ENCODE measurements at places on chromosomes 2 and 18. TPM values are rescaled to one million over a fixed set of nuclear protein-coding genes. Genes with fewer than 3 reads are reported as not detected.

MAP3K19 gene
- total RNA-seq, result not detected

RESP18 gene
- not detected for total RNA-seq

SERPINB11 gene
- not detected for total RNA-seq

NAT8 gene
- total RNA-seq, result not detected

CIB4 gene
- not detected for total RNA-seq

LIPG gene
- not detected for total RNA-seq

STPG4 gene
- total RNA-seq, result not detected

PAX8 gene
- 0.99 TPM for total RNA-seq

MYL12A gene
- 451 TPM for total RNA-seq

HPCAL1 gene
- 34.5 TPM for total RNA-seq

SLC23A3 gene
- total RNA-seq, result 0.42 TPM

KLHL14 gene
- 0.06 TPM for total RNA-seq

AKAIN1 gene
- total RNA-seq, result not detected

WIPF1 gene
- total RNA-seq, result 34.4 TPM

DCC gene
- 0.99 TPM for total RNA-seq

RNF125 gene
- 3.3 TPM for total RNA-seq

CFAP65 gene
- total RNA-seq, result not detected

IL1RL1 gene
- total RNA-seq, result 6.1 TPM

UGT1A4 gene
- total RNA-seq, result not detected

POTEF gene
- not detected for total RNA-seq

HSBP1L1 gene
- 6.5 TPM for total RNA-seq

LINC00305 gene
- not detected for total RNA-seq

ERBB4 gene
- 0.19 TPM for total RNA-seq

SF3B1 gene
- 223 TPM for total RNA-seq

SERPINB3 gene
- total RNA-seq, result not detected

GAL3ST2 gene
- total RNA-seq, result 2.7 TPM

FAP gene
- 16.7 TPM for total RNA-seq

ACADL gene
- total RNA-seq, result 1.8 TPM

SP5 gene
- total RNA-seq, result 0.63 TPM

ICOS gene
- total RNA-seq, result not detected

SPP2 gene
- not detected for total RNA-seq

ABCG8 gene
- not detected for total RNA-seq

LOXHD1 gene
- total RNA-seq, result 0.50 TPM

C2orf80 gene
- total RNA-seq, result not detected

RFX8 gene
- 0.91 TPM for total RNA-seq

DNAH7 gene
- 0.39 TPM for total RNA-seq

NGEF gene
- 0.98 TPM for total RNA-seq

SPDYA gene
- total RNA-seq, result 0.58 TPM

NEU2 gene
- not detected for total RNA-seq

SLC5A7 gene
- total RNA-seq, result 1.1 TPM

MAPRE2 gene
- 26.6 TPM for total RNA-seq

IL1R1 gene
- total RNA-seq, result 41.5 TPM

LHCGR gene
- 4.6 TPM for total RNA-seq

ERMN gene
- under 0.01 TPM for total RNA-seq

HOXD8 gene
- 4.8 TPM for total RNA-seq

SERPINB4 gene
- not detected for total RNA-seq

MSTN gene
- 0.33 TPM for total RNA-seq

MOCOS gene
- 1.4 TPM for total RNA-seq

INHA gene
- total RNA-seq, result 0.75 TPM

TDRD15 gene
- not detected for total RNA-seq

APCDD1 gene
- total RNA-seq, result 51.8 TPM

Data from esophagus muscularis mucosa (tissue), 4 donors.